ENCODE measurements at places on chromosomes 2 and 18. TPM values are rescaled to one million over a fixed set of nuclear protein-coding genes. Genes with fewer than 3 reads are reported as not detected.
A peak's percentile ranks its signal among the peaks of the same experiment; 100 is the strongest.

DNA sequence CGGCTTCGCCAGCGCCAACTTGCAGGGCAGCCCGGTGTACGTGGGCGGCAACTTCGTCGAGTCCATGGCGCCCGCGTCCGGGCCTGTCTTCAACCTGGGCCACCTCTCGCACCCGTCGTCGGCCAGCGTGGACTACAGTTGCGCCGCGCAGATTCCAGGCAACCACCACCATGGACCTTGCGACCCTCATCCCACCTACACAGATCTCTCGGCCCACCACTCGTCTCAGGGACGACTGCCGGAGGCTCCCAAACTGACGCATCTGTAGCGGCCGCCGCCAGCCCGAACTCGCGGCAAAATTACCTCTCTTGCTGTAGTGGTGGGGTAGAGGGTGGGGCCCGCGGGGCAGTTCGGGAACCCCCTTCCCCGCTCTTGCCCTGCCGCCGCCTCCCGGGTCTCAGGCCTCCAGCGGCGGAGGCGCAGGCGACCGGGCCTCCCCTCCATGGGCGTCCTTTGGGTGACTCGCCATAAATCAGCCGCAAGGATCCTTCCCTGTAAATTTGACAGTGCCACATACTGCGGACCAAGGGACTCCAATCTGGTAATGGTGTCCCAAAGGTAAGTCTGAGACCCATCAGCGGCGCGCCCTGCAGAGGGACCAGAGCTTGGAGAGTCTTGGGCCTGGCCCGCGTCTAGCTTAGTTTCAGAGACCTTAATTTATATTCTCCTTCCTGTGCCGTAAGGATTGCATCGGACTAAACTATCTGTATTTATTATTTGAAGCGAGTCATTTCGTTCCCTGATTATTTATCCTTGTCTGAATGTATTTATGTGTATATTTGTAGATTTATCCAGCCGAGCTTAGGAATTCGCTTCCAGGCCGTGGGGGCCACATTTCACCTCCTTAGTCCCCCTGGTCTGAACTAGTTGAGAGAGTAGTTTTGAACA, 15.1 kb downstream of the HOXD3 start:
- peak overlapping the region; percentile 37 for H3K27ac ChIP-seq
- H3K4me1 ChIP-seq: peaks cover 4% of the 10 kb centered on the region
- H3K36me3 ChIP-seq: no peaks in the 10 kb centered on the region
- H3K27me3 ChIP-seq: peaks cover 61% of the 10 kb centered on the region
- H3K4me3 ChIP-seq: peak overlapping the region; percentile 20
- peak; percentile 49 for DNase-seq

DBI gene
- 101 TPM for total RNA-seq

IL36G gene
- not detected for total RNA-seq

RPRM gene
- total RNA-seq: 0.53 TPM

GRCh38 chr2:195472501-195473234, 184.4 kb upstream of the SLC39A10 start:
- no peak overlapping the region for H3K27ac ChIP-seq
- H3K27me3 ChIP-seq: no peaks in the 10 kb centered on the region
- DNase-seq: no peak
- H3K4me3 ChIP-seq: no peak overlapping the region

REG3A gene
- total RNA-seq: not detected

C2orf78 gene
- not detected for total RNA-seq

DNA sequence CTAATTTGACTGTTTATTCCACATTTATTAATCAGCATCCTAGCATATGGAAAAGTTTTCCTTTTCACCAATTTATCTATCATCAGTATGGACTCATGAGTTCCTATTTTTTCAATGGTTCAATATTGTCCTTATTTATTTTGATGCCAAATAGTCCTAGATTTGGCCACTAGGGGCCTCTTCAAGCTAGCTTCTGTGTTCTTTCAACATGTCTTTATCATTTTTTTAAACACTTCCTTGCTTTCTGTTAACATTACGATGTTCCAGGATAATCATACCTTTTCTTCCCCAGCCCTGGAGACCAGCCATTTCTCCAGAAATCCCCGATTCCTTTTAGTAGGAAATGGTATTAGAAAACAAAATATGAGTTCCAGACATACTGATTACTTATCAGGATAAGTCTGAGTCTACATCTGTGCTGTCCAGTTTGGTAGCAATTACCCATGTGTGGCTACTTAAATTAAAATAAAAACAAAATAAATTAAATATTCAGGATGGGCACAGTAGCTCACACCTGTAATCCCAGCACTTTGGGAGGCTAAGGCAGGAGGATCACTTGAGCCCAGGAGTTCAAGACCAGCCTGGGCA, 70.6 kb downstream of the RPE start:
- no peaks in the 10 kb centered on the region for H3K36me3 ChIP-seq
- peak; percentile 18 for DNase-seq
- H3K4me3 ChIP-seq: no peak overlapping the region

DNA sequence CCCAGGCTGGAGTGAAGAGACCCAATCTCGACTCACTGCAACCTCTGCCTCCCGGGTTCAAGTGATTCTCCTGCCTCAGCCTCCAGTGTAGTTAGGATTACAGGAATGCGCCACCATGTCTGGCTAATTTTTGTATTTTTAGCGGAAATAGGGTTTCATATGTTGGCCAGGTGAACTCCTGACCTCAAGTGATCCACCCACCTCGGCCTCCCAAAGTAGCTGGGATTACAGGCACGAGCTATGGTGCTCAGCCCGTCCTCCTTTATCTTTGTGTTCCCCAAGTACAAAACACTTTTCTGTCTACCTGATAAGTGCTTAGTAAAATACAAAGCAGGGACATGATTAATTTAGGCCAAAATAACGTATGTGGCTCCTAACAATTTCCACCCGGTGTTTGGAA, 91.2 kb upstream of the STK17B start:
- H3K4me3 ChIP-seq: no peak overlapping the region
- no peak for DNase-seq
- peaks cover 28% of the 10 kb centered on the region for H3K4me1 ChIP-seq
- peak overlapping the region; percentile 28 for H3K27ac ChIP-seq
- H3K36me3 ChIP-seq: no peaks in the 10 kb centered on the region

- H3K4me1 ChIP-seq: peaks cover 7% of the 10 kb centered on the region
- no peaks in the 10 kb centered on the region for H3K27me3 ChIP-seq
- H3K4me3 ChIP-seq: no peak overlapping the region
- no peaks in the 10 kb centered on the region for H3K36me3 ChIP-seq
- H3K27ac ChIP-seq: no peak overlapping the region
- no peak for DNase-seq
Measured at GRCh38 chr2:64881037-64881492, 108.1 kb upstream of the SLC1A4 start.

DNA sequence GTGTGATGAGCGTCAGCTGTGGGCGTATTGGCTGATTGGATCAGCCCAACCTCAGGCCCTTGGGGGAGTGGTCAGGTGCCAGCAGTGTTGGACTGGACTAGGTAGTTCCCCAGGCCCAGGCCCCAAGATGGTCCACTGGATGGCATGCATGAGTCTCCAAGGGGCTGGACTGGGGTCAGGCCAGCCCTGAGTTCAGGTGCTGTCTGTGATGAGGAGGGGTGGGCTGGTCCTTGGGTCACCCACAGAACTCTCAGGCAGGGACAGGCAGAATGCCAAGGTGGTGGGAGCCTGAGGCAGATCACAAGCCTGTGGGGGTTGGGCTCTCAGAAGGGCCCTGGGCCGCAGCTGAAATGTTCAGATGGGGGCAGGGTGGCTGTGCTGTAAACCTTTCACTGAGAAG, 59.5 kb upstream of the THUMPD2 start:
- no peak overlapping the region for H3K27ac ChIP-seq
- H3K4me3 ChIP-seq: no peak overlapping the region
- no peaks in the 10 kb centered on the region for H3K36me3 ChIP-seq
- no peaks in the 10 kb centered on the region for H3K27me3 ChIP-seq

GRCh38 chr2:3956892-3957291, 253.5 kb downstream of the DCDC2C start:
- H3K27me3 ChIP-seq: no peaks in the 10 kb centered on the region
- H3K36me3 ChIP-seq: no peaks in the 10 kb centered on the region
- no peak overlapping the region for H3K4me3 ChIP-seq
- H3K27ac ChIP-seq: no peak overlapping the region
- no peak for DNase-seq

GRCh38 chr2:232516551-232516950, 3.6 kb upstream of the PRSS56 start:
- H3K27ac ChIP-seq: no peak overlapping the region
- H3K4me1 ChIP-seq: no peaks in the 10 kb centered on the region
- peaks cover 46% of the 10 kb centered on the region for H3K27me3 ChIP-seq
- H3K36me3 ChIP-seq: no peaks in the 10 kb centered on the region

DNA sequence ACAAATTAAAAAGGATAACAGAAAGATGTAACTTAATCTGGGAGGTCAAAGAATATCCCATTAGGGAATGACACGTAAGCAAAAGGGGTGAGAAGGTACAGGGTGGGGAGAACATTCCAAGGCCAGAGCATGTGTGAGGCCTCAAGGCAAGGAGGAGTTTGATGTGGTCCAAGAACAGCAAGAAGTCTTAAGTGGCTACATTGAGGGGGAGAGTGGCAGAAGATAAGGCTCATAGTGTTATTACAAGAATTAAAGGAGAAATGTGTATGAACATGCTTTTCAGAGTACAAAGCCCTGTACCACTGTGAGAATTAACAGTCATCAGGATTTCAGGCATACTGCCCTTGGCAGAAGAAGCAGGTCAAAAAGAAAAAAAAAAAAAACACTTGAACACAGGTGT, 174.4 kb upstream of the ERBB4 start:
- peaks cover 5% of the 10 kb centered on the region for H3K4me1 ChIP-seq
- peak; percentile 36 for DNase-seq
- H3K36me3 ChIP-seq: no peaks in the 10 kb centered on the region
- no peaks in the 10 kb centered on the region for H3K27me3 ChIP-seq
- no peak overlapping the region for H3K4me3 ChIP-seq
- peak overlapping the region; percentile 68 for H3K27ac ChIP-seq

DNA sequence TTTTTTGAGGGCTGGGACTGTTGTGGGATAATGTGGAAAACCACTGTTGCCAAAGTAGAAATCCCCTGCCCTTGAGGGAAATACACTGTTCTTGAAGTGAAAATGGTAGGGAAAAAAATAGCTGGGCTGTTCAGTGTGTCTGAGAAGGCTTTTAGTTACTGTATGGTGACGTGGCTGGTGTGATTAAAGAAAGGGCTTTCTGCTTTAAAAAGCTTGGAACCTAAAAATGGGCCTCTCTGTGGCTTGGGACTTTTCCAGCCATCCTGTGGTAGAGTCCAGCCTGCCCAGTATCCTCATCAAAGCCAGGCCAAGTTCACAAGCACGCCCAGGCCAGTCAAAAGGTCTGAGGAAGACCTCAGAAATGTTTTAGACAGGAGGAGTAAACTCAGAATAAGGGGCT, 6.8 kb downstream of the MGAT5 start:
- no peaks in the 10 kb centered on the region for H3K27me3 ChIP-seq
- peak overlapping the region; percentile 8 for H3K27ac ChIP-seq
- no peaks in the 10 kb centered on the region for H3K36me3 ChIP-seq
- DNase-seq: peak; percentile 91

GRCh38 chr2:184444623-184445223, 153.6 kb upstream of the ZNF804A start:
- H3K4me1 ChIP-seq: no peaks in the 10 kb centered on the region
- H3K4me3 ChIP-seq: no peak overlapping the region
- H3K27me3 ChIP-seq: no peaks in the 10 kb centered on the region

COA5 gene
- total RNA-seq: 19.5 TPM

CRYGD gene
- total RNA-seq: not detected

DNA sequence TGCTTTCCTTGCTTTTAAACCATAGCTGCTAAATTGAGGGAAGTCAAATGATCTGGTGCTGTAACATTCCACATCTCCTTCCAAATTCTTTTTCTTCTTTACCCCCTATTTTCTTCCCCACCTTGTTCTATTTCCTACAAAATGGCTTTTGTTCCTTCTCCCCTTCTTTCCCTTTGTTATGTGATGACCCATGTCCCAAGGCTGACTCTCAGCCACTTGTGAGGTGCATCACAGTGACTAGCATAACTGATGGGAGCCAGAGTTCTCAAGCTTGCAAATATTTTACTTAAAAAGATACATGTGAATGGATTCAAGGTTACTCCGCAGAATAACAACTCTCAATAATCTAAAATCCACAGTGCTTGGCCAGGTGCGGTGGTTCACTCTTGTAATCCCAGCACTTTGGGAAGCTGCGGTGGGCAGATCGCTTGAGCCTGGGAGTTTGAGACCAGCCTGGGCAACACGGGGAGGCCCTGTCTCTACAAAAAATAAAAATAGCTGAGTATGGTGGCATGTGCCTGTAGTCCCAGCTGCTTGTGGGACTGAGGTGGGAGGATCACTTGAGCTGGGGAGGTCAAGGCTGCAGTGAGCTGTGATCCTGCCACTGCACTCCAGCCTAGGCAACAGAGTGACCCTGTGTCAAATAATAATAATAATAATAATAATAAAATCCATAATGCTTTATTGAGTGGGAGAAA, 100.1 kb upstream of the CERS6 start:
- H3K4me3 ChIP-seq: no peak overlapping the region
- DNase-seq: no peak
- H3K27me3 ChIP-seq: no peaks in the 10 kb centered on the region
- H3K4me1 ChIP-seq: no peaks in the 10 kb centered on the region
- no peaks in the 10 kb centered on the region for H3K36me3 ChIP-seq
- no peak overlapping the region for H3K27ac ChIP-seq

DNA sequence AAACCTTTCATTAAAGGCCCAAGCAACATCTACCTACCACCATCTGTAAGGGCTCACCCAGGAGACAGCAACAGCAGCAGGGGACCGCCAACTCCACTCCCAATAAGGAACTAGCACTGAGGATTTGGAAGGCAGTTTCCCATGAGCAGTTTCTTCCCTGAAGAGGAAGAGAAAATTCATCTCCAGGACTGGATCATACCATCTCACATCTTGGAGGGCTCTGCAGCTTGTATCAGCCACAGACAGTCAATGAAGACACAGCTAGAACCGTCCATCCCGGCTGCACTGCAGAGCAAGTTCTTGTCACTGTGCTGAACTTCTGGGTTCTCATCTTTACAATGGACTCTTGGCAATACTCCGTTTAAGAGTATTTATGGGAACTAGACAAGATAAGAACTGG, 2.8 kb upstream of the GYPC start:
- no peak for DNase-seq
- H3K27me3 ChIP-seq: no peaks in the 10 kb centered on the region
- H3K4me1 ChIP-seq: peaks cover 25% of the 10 kb centered on the region
- no peak overlapping the region for H3K4me3 ChIP-seq
- H3K27ac ChIP-seq: no peak overlapping the region
- H3K36me3 ChIP-seq: no peaks in the 10 kb centered on the region

CHRNG gene
- not detected for total RNA-seq

- no peak overlapping the region for H3K4me3 ChIP-seq
- DNase-seq: no peak
- no peak overlapping the region for H3K27ac ChIP-seq
- no peaks in the 10 kb centered on the region for H3K27me3 ChIP-seq
- peaks cover 6% of the 10 kb centered on the region for H3K36me3 ChIP-seq
Measured at GRCh38 chr18:8744656-8745055, 39.3 kb downstream of the MTCL1 start.

DNA sequence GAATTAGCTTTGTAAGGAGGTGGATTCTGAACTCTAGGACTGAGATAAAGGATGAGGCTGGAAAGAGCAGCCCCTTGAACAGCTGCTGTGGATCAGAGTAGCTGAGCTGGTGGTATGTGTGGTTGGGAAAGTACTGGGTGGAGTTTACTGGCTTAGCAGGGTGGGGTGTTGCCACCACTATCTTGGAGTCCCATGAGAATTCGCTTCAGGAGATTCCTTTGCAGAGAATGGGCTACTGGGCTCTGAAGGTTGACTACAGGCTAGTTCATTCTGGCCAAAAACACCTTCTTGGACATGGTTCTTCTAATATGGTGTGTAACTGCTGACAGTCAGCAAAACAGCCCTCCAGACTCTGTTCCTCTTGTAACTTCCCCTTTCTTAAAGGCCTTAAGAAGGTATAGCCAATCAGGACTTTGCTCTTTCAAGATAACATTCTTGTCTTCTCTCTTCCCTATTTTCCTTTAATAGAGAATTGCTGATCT, 52.7 kb downstream of the TET3 start:
- H3K27me3 ChIP-seq: no peaks in the 10 kb centered on the region
- no peaks in the 10 kb centered on the region for H3K36me3 ChIP-seq
- H3K4me1 ChIP-seq: peaks cover 4% of the 10 kb centered on the region
- no peak overlapping the region for H3K27ac ChIP-seq

DPP4 gene
- 6.7 TPM for total RNA-seq
